ENCODE measurements at places on chromosomes 7 and 10.

GRCh38 chr10:65358565-65358964, 1567.3 kb upstream of the LRRTM3 start:
- DNase-seq: peak; percentile 48

DNA sequence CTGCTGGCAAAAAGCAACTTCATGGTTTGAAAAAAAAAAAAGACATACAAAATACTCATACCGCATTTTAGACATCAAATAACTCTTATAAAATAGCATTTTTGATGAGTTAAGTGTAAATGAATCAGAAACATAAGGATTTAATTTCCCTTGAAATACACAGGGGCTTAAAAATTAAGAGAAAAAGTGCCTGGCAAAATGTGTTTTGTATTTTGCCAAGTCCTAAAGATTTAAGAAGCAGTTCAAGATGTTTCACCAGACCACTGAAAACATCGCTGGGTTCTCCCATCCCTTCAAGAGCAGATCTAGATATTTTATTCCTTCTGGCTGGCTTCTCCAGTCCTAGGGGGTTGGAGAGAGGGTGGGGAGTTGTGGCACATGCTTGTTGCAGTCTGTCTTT, 396.4 kb downstream of the INHBA start:
- DNase-seq: no peak

- DNase-seq: no peak
Measured at GRCh38 chr10:474946-475345, 214.5 kb downstream of the DIP2C start.

DNA sequence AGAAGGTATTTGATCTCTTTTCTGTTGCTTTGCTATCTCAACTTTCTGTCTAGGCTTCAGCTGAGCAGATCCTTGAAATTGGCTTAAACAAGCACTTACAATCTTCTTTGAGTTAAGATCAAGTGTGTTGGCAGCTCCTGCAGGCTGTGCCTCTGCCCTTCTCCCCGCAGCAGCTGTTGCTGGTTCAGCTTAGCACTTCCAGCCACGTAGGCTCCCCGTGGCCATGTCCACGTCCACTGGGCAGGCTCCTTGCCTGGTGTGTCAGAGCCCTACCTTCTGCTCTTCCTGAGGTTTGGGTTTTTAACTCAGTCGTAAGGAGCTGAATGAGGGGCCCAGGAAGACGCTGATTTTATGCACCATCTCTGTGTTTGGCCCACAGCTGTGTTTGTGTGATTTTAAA, 47.2 kb downstream of the CAMK1D start:
- DNase-seq: peak; percentile 46

- no peak for DNase-seq
Measured at GRCh38 chr7:33876596-33877274, 28.6 kb upstream of the BMPER start.

- no peak for DNase-seq
Measured at GRCh38 chr7:29924006-29924405, 65.6 kb downstream of the SCRN1 start.

GRCh38 chr7:44712012-44712411, 36.6 kb upstream of the ZMIZ2 start:
- DNase-seq: no peak

Measured in stomach (tissue), 19 donors.